ENCODE measurements at places on chromosomes 6 and 20.

DNA sequence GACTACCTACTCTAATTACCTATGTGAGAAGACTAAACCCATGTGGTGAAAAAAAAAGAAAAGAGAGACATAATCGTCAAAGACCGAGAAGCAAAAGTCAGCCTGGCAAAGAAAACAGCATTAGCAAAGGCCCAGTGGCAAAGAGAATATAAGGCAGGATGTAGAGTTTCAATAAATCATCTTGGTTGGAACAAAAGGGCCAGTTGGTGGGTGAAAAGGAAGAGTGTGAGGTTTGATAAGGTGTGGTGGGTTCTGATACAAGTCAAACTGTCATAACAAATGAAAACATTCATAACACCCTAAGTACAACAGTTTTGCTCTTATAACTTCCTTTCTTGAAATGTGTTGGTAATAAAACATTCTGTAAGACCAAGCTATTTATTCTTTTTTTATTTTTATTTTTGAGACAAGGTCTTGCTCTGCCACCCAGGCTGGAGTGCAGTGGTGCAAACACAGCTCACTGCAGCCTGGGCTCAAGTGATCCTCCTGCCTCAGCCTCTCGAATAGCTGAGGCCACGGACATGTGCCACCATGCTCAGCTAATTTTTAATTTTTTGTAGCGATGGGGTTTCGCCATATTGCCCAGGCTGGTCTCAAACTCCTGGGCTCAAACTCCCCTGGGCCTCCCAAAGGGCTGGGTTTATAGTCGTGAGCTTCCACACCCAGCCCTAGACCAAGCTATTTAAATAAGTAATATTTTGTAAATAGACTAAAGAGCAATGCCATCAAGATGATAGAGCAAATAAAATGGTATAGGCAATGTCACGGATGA lies 18.9 kb upstream of the GTF3C6 start:
- no peak for DNase-seq

GRCh38 chr20:8330785-8331695 lies 199.0 kb downstream of the PLCB1 start:
- DNase-seq, result no peak

GRCh38 chr6:21107796-21108195 lies 485.8 kb upstream of the SOX4 start:
- no peak for DNase-seq

DNA sequence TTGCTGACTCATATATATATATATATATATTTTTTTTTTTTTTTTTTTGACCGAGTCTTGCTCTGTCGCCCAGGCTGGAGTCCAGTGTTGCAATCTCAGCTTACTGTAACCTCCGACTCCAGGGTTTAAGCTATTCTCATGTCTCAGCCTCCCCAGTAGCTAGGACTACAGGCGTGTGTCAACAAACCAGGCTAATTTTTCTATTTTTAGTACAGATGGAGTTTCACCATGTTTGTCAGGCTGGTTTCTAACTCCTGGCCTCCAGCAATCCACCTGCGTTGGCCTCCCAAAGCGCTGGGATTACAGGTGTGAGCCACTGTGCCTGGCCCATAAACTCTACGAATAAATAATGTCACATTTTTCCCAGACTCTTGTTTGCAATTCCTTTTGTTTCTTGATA lies 4.8 kb downstream of the LRP11 start:
- no peak for DNase-seq

GRCh38 chr6:167475947-167476346 lies 151.1 kb downstream of the TTLL2 start:
- DNase-seq, result no peak

DNA sequence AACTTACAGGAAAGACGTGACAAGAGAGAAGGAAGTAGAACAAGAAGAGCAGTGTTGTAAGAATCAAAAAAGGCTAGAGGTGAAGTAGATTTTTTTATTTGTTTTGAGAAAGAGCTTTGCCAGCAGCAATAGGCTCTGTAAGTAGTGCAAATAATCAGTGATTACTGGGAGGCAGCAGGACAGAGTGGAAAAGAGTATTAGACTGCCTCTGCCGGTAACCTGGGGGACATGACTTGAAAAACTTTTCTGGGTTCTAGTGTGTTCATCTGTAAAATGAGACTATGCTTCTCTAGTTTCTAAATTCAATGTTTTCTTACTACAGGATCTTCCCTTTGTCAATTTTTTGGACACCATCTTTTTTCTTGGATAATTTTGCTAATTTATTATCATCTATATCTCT lies 5.8 kb upstream of the IRAK1BP1 start:
- peak; percentile 59 for DNase-seq

- no peak for DNase-seq
Observed at GRCh38 chr6:1817033-1817761, 207.5 kb downstream of the FOXC1 start.

DNA sequence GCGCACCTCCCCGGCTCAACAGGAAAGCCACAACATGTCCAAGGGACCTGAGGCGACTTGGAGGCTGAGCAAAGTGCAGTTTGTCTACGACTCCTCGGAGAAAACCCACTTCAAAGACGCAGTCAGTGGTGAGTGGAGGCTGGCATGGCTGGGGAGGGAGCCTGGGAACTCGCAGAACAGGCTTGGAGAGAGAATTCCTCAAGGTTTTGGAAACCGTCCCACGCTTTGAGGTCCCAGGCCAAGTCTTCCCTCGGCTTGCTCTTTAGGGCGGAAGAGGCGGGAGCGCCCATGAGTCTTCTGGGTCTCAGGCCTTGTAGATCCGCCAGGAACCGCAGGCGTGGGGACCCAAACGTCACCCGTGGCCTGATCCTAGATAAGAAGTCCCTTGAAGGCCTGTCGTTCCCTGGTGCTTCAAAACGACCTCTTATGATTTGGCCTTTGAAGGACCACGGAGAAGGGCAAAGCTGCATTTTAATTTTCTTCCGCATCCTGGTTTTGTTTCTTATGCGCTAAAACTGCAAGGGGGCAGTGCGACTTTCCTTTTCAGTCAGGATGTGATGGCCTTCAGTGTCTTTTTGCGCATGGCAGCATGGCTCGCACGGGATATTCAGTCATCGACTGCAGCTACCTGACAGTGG lies 2.0 kb downstream of the LAMP5 start:
- DNase-seq, result peak; percentile 78

GRCh38 chr6:150491811-150492172 lies 107.9 kb upstream of the PLEKHG1 start:
- no peak for DNase-seq

GRCh38 chr20:41599699-41600104 lies 18.5 kb downstream of the CHD6 start:
- no peak for DNase-seq

DNA sequence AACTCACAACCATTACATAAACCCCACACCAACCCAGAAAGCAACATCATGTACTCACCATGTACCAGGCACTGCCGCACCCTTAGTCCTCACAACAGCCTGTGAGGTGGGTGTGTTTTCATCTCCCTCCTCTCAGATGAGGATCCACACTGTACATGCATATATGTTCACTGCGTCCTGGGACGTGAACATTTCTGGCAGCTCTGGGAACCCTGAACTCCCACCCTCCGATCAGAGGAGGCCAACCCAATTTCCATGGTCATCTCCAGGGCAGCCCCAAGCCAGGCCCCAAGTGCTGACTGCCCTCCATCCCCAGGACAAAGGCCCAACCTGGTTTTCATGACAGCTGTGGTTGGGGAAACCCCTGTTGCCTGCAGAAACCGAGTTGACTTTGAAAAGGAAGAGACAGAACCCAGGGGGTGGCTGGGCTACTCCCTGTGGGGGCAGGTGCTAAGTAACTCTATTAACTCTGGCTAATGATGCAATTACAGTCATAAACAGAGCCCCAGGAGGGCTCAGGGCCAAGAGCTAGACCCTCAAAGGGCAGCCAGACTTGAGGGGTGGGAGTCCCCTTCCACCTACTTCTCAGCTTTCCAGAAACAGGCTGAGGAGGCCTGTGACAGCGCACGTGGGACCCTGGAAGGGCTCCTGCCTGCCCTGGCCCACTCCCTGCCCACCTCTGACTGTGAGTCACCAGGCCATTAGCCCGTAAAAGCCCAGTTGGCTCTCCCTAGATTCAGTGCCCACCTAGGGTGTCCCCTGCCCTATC lies 2.6 kb downstream of the TFEB start:
- DNase-seq, result peak; percentile 85

DNA sequence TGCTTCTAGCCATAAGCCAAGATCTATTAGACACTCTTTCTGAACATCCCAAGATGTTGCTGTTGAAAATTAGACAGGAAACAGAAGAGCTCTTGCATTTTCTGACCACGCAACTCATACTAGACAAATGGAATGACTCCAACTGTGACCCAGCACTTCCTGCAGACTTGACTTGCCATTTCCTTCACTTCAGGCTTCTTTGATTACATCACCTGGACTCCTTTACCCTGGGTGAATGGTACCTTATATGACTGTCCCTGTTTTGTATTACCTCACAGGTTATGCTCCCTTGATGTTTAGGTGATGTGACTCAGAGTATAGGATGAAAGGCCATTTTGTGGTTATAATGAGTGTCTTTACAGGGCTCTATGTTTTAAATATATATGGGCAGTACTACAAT lies 236.1 kb downstream of the BMP2 start:
- DNase-seq, result no peak

GRCh38 chr20:24663496-24663895 lies 194.1 kb downstream of the SYNDIG1 start:
- peak; percentile 34 for DNase-seq

DNA sequence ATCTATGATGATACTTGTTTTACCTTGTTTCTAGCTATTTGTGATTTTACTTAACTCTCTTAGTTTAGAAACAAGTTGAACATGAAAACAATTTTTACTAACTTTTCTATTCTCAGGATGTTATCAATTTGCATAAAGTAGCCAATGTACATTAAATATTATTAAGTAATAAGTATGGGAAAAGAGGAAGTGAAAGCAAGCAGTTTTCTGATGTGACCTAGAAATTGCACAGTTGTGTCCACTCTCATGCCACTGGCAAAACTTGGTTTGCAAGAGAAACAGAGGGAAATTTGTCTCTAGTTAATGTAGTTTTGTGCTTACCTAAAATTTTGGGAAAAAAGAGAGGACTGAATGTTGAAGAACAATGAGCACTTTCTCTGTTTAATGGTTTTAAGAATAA lies 19.2 kb upstream of the TSPYL1 start:
- DNase-seq, result no peak

GRCh38 chr6:14386668-14387067 lies 269.1 kb downstream of the CD83 start:
- DNase-seq, result no peak

DNA sequence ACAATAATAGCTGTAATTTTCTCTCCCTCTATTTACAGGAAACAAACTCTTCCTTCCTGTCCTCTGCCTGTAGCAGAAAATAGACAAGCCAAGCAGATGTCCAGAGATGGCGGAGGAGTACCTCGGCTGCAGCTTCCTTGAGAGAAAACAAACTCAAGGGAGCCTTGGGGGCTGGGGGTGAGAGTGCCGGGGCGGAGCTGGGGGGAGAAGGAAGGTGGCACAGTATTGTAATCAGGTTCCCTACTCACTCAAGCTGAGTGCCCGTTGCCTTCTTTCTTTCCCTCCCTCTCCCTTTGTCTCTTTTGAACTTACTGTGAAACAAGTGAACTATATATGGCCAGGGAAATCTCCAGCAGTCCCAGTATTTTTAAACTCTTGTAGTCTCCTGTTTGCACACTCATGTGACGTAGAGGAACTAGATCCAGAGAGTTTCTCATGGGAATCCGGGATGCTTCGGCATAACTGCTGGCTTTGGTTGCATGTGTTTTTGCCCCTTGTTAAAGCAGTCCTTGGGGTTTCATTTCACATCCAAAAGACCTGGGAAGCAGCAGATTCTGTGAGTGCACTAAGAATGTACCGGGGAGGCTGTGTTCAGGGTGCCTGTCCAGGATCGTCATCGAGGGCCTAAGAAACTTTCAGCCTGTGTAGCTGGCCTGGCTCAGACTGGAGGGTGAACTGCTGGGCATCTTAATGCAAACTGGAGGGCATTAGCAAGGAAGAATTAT lies 44.6 kb upstream of the HDDC2 start:
- no peak for DNase-seq

DNA sequence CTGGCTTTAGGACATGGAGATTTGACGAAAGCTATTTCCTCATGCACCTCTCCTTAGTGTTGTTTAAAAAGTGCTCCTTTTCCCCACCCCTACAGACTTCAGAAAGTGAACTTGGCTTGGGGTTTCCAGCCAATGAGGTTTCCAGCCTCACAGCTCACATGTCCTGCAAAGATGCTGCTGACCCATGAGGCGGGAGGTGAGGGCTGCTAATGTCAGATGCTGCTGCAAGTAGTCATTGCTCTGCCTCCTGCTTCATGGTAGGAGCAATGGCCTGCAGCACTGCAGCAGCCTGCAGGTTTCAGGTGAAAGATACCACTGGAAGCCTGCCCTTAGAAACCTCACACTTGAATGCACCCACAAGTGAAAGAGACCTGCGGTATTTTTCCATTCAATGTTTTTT lies 112.8 kb downstream of the LAMP5 start:
- no peak for DNase-seq

DNA sequence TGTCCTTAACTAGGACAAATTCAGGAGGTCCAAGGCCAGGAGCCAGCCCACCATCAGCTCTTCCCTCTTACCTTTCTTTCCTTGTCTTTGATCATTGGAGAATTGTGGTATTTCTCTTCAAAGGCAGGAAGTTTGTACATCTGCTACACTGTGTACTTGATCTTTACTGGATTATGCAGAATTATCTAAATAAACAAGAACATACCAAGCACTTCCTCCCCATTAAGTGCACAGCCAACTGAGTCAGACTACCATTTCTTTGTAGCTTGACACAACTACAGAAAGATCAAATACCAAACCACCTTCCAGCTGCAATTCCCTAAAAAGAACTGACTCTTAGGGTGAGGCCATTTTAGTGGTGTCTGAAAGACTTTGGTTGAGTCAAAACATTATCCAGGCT lies 195.1 kb downstream of the HDGFL1 start:
- DNase-seq, result peak; percentile 9

- peak; percentile 88 for DNase-seq
Observed at GRCh38 chr20:8640461-8640860, 428.4 kb upstream of the PLCB4 start.

DNA sequence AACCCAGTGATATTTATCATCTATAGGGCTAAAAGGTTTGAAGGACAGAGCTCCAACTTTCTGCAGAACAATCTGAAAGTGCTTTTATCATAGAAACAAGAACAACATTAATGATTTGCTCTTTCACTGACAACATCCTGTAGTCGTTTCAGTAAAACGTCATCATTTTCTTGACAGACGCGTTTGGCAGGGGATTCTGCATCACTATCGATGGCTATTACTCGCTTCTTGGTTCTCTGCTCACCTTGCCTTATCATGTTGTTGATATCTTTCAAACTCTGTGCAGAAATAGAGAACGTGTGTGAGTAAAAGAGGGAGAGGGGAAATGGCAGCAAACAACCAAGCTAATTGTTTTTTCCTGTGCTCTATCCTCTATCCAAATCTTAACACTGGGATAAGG lies 47.1 kb upstream of the SAMHD1 start:
- no peak for DNase-seq

All from osteoblast (primary cell).